Activated CD8-positive, alpha-beta memory T cell treated with anti-CD3 and anti-CD28 coated beads, Interleukin-2, amount 10 ng/mL, durations not matched to agents 7 days and 5 days (primary cell): ENCODE measurements at places on chromosomes 13 and 19.

DNA sequence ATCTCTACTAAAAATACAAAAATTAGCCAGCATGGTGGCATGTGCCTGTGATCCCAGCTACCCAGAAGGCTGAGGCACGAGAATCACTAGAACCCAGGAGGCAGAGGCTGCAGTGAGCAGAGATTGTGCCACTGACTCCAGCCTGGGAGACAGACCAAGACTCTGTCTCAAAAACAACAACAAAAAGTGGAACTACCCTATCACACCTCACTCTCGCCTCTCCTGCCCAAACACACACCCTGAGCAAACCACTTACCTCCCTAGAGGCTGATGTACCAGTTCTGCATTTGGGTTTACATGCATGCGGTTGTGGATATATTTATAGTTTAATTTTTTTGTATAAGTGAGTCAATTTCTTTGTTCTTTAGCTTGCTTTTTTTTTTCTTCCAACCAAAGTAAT is 7.7 kb upstream of the PTOV1 start:
- DNase-seq: no peak

- DNase-seq: no peak
Observed at GRCh38 chr19:9721861-9722260, 46.7 kb downstream of the ZNF846 start.

DNA sequence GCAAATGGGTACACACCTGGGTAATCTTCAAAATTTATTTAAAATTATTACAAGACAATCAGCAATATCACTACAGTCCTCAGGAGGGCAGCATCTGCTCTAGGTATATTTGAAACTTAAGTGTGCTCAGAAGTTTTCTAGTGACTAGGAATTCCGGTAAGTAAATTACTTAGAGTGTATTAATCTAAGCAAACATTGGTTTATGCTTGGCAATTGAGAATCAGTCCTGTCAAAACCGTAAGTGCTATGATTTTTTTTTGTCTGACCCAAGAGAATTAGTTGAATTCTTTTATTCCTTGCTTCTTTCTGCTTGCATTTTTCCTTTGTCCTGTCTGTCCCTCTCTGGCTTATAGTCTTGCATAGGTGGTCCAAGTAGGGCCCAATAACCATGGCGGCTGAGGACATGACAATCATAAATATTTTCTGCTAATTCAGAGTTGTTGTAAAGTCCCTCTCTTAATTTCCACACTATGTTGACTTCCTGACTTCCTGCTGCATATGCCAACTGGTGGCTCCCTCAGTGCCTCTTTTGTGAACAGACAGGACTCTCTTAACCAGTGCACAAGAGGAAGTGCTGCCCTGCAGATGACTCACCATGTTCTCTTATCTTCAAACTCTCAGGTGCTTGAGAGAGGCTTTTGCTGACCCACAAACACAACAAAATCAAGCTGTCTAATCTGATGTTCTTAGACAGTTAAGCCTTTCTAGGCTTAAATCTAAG is 82.2 kb downstream of the SLAIN1 start:
- peak; percentile 48 for DNase-seq

- no peak for DNase-seq
Observed at GRCh38 chr19:39411081-39411831, 1.2 kb upstream of the PLEKHG2 start.
